Left ventricle myocardium superior (tissue), 1 donor: ENCODE measurements at places on chromosomes 2 and 18. TPM values are rescaled to one million over a fixed set of nuclear protein-coding genes. Genes with fewer than 3 reads are reported as not detected.

GRCh38 chr2:127888772-127889171 is 3.0 kb upstream of the AMMECR1L start:
- no peak for DNase-seq

- no peak for DNase-seq
Observed at GRCh38 chr2:238851761-238852160, 3.9 kb downstream of the TWIST2 start.

DNA sequence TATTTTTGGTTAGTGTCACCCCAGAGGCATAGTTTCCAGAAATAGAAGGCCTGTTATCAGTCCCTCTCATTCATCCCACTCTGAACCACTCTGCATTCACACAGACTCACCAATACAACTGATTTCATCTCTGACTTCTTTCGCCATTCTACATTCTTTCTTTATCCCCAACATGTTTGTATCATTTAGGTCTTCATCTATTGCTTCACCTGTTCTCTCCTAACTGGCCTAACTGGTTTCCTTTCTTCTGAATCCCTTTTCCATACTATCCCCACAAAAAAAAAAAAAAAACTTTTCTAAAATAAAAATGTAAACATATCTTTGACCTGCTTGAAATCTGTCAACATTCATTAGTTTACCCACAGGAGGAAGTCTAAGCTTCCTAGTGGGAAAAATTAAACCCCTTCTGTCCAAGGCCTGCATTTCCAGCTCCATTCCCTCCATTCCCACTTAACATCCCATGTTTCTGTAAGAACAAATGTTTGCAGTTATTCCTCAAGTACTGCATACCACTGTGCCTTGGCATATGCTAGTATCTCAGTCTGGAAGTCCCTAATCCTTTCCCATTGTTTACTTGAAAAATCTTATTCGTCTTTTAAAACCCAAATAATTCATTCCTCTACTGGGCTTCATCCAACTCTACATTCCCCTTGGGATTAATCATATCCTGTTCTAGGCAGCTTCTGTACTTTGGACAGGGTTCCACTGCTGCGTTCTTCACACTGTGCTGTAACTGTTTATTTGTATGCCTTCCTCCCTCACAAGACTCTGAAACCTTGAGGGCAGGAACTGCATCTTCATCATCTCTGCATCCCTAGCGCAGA is 68.5 kb downstream of the FIGN start:
- DNase-seq, result no peak

GRCh38 chr2:33496150-33496549 is 19.7 kb downstream of the RASGRP3 start:
- DNase-seq, result no peak

GRCh38 chr2:127342101-127342500 is 45.7 kb downstream of the MAP3K2 start:
- DNase-seq, result no peak

GRCh38 chr18:56289381-56289780 is 349.0 kb downstream of the TXNL1 start:
- no peak for DNase-seq

DNA sequence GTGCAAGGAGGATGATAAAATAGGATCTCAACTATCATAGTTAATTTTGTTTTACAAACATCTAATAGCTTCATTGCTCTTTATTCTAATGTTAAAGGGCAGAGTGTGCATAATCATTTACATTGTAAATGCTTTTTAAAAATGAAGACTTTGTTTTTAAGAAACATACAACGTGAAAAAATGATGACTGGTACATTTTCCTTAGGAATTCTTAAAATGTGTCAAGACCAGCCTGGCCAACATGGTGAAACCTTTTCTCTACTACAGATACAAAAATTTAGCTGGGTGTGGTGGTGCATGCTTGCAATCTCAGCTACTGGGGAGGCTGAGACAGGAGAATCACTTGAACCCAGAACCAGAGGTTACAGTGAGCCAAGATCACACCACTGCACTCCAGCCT is 179.0 kb downstream of the PDE1A start:
- no peak for DNase-seq

GRCh38 chr2:121429119-121429903 is 101.4 kb upstream of the RNU4ATAC start:
- no peak for DNase-seq

- no peak for DNase-seq
Observed at GRCh38 chr2:53235836-53236582, 531.6 kb upstream of the CHAC2 start.

GRCh38 chr2:235694721-235695601 is 201.1 kb downstream of the AGAP1 start:
- DNase-seq, result no peak

- DNase-seq, result no peak
Observed at GRCh38 chr2:28282248-28282647, 110.4 kb upstream of the FOSL2 start.

DNA sequence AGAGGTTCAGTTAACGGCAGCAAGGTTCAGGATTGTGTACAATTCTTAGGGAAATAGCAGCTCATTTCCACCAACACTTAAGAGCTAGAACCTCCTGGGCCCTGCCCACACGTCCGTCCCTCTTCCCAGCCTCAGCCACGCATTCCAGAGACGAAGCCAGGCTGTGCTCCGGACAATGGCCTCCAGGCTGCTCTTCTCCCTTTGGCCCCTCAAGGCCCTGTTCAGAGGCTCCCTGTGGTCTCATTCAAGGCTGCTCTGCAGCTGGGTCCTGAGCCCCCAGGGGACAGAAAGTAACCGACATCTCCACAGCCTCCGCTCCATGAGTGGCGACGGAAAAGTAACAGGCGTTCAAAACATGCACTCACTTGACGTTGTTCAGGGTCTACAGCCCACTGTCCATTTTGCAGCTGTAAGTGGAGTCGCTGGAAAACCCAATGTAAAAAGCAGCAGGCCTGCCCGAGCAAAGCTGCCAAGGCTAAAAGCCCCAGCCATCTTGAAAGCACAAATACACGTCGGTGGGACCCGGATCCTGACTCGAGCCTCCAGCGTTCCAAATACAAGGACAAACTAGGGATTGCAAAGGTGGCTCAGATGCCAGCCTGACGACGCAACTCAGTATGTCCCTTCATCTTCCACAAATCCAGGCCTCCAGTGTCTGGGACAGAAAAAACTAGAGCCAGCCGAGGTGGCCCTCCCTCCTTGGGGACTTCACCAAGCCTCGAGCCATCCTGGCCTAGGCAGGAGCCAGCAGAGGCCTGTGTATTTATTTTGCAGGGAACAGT is 76.9 kb downstream of the NDUFA10 start:
- no peak for DNase-seq

GPBAR1 gene
- total RNA-seq, result 0.67 TPM

NEU2 gene
- not detected for total RNA-seq

SERPINB10 gene
- not detected for total RNA-seq

SPATA3 gene
- not detected for total RNA-seq

CNTNAP5 gene
- total RNA-seq, result not detected

HOXD12 gene
- not detected for total RNA-seq

REG3G gene
- not detected for total RNA-seq
